ENCODE measurements at places on chromosomes 2 and 18. TPM values are rescaled to one million over a fixed set of nuclear protein-coding genes. Genes with fewer than 3 reads are reported as not detected.

Gene ITGB6
- polyA plus RNA-seq, result 0.28 TPM

Gene AGXT
- polyA plus RNA-seq, result 0.06 TPM

Gene IL36G
- not detected for polyA plus RNA-seq

Gene SLC4A3
- 250 TPM for polyA plus RNA-seq

Gene COPS8
- 231 TPM for polyA plus RNA-seq

Gene FAM210A
- 14.0 TPM for polyA plus RNA-seq

Gene PLEKHH2
- 1.2 TPM for polyA plus RNA-seq

Gene ANKRD30BL
- polyA plus RNA-seq, result not detected

Gene SLC5A7
- 0.03 TPM for polyA plus RNA-seq

Gene SERPINB12
- not detected for polyA plus RNA-seq

All from heart left ventricle (tissue), 16 donors.